SW 1271 (cell line): ENCODE measurements at places on chromosomes 7 and 10.

DNA sequence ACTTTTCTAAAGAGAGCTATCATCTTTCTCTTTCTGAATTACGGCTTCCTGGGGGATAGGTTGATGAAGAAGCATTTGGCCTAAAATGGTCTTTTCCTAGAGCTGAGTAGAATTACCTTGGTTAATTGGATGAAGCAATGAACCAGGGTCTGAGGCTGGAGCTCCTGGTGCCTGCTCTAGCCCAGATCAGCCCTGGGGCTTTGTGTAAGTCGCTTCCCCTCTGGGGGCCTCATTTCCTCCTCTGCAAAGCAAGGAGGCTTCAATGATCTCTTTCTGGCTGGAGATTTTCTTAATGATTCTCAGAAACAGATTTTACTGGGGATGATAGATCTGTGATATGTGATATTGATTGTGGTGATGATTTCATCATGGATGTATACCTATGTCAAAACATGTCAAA is 3.5 kb upstream of the CPA2 start:
- DNase-seq: no peak

DNA sequence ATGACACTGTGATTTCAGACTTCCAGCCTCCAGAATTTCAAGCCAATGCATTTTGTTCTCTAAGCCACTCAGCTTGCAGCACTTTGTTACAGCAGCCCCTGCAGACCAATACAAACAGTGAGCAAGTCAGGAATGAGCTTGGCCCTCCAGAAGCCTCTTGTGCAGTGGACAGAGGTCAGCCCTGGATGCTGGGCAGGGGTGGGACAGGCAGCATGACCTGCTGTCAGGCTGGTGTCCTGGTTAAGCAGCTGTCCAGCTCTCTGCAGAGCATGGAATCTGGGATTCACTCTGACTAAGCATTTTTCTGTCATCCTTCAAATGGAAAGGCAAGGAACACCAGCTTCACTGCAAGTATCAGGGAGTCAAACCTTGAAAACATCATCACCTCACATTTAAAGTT is 85.5 kb upstream of the GDF10 start:
- no peak for DNase-seq

- no peak for DNase-seq
Measured at GRCh38 chr7:25312968-25313367, 84.7 kb upstream of the NPVF start.

- no peak for DNase-seq
Measured at GRCh38 chr10:6153845-6154244, 48.9 kb upstream of the PFKFB3 start.

- DNase-seq: peak; percentile 95
Measured at GRCh38 chr7:99504281-99504602, 220 bp upstream of the ZKSCAN5 start.

DNA sequence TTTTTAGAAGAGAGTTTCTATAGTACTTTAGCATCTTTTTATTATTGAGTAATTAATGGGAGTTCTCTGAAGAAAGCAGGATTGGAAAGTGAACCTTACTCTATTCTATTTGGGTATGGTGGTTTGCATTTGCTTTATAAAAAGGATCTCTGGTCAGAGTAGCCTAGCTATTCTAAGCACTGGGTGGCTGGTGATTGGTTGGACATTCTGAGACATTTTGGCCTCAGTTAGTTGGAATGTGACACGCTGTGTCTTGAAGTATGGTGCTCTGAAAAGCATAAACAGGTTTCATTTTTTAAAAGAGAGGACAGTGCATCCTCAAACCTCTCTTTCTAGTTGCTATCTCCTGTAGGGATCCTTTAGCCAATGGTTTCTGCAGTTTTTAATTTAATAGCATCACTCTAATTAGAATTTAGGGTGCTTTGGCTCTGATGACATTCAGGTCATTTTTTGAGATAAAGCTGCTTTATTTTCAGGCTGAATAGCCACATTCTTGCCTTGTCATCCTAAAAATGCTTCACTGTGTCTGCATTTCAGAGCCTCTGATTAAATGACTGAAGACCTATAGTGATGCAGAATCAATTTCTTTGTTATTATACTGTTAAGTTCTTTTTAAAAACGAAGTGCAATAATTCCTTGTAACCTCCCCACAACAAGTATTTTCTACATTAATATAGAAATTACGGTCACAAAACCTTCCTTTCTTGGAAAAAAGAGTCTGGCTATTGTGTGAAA is 20.6 kb downstream of the TMEM178B start:
- no peak for DNase-seq

- DNase-seq: no peak
Measured at GRCh38 chr10:108003576-108003975, 839.1 kb upstream of the SORCS1 start.

GRCh38 chr10:35015843-35016408 is 74.2 kb downstream of the CUL2 start:
- no peak for DNase-seq

DNA sequence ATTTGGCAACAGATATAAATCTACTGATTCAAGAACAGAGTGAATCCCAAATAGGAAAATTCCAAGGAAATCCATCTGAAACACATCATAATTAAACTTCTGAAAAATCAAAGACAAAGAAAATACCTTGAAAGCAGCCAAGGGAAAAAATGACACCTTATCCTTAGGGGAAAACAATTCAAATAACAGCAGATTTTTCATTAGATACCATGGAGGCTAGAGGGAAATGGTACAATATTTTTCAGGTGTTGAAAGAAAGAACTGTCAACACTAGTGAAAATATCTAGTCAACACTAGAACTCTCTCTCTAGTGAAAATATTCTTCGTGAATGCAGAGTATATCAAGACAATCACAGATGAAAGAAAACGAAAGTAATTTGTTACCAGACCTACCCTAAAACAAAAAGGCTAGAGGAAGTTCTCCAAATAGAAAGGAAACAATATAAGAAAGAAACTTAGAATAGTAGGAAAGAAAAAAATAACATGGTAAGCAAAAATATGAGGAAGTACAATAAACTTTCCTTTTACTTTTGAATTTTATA is 5.7 kb upstream of the FAM241B start:
- DNase-seq: no peak

DNA sequence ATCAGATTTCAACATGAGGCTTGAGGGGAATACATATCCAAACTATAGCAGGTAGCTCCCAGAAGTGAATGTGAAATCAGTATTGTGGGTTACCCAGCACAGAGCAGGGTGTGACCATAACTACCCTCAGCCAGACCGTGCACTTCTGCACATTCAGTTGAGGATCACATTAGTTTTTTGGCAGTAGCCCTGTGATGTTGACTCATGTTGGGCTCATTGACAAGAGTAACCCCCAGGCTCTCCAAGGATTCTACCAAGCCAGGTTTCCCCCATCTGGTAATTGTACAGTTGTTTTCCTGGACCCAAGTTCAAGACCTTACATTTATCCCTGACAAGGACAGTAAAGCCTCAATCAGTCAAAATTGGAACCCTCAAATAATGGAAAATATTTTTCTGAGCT is 11.7 kb upstream of the CPA4 start:
- no peak for DNase-seq

DNA sequence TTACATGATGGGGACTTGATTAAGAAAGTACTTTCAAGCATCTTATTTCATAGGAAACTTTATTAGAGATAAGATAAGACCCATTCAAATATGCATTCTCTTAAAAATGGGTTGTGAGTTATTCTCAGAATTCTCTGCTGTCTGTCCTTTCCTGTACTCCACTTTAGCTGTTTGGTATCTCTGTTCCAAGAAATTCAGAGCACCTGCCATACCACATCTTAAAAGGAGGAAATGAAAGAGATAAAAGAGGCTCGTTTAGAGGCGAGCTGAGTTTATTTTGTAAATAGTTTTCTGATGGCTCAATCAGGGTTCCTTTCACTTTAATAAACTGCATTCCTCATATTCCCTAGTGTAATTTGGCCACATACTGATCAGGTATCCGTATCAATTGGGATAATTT is 87.2 kb downstream of the MDFIC start:
- no peak for DNase-seq

GRCh38 chr7:50615519-50616080 is 50.4 kb upstream of the DDC start:
- DNase-seq: no peak

- peak; percentile 51 for DNase-seq
Measured at GRCh38 chr10:24642921-24643678, 80.6 kb downstream of the ARHGAP21 start.

DNA sequence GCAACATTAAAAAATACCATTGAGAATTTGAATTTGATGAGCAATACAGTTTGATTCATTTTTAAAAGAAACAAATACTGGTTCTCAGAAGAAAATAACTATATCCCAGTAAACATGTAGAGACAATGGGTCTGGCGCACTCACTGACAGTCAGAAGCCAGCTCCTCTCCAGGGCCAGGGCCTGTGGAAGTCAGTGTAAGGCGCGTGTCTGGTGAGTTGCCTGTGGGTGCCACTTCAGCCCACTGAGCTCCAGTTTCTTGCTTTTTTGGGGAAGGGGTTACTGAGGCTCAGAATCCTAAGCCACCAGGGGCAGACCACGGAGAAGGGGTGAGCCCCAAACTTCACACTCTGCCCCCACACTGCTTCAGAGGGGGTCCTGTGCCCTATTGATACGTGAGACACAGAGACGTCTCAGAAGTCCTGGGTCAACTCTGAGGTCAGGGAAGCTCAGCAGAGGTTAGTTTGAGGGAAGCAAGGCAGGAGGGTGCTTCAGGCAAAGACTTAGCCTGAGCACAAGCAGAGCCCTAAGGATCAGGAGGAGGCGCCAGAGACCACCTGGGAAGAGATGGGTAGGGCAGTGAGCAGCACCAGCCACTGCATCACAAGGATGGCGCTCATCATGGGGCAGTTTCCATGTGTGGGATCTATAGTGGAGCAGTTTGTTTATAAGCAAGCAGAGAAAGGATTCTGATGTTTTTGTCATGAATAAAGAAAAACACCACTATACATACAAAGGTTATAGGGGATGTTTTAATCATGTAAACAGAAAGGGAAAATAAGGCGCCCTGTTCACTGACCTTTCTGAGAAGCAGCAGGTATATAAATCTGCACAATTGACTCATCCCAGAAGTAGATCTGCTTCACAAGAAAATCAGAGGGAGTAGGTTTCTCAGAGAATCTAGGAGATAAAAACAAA is 95.7 kb downstream of the PKD1L1 start:
- DNase-seq: no peak

GRCh38 chr7:47609803-47610452 is 28.0 kb upstream of the TNS3 start:
- no peak for DNase-seq

DNA sequence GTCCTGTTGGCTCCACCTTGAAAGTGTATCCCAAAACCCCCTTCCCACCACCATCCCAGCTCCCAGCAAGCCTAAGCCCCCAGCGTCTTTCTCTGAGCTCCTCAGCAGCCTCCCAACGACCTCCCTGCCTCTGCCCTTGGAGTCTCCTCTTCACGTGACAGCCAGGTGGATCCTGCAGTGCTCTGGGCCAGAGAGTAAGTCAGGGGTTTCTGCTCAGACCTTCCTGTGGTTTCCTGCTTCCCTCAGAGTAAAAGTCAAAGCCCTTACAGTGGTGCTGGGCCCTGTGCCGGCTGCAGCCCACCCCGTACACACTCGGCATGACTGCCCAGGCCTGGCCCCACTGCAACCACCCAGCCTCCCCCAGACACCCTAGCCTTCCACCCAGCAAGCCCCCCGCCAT is 51.9 kb downstream of the OAT start:
- no peak for DNase-seq

DNA sequence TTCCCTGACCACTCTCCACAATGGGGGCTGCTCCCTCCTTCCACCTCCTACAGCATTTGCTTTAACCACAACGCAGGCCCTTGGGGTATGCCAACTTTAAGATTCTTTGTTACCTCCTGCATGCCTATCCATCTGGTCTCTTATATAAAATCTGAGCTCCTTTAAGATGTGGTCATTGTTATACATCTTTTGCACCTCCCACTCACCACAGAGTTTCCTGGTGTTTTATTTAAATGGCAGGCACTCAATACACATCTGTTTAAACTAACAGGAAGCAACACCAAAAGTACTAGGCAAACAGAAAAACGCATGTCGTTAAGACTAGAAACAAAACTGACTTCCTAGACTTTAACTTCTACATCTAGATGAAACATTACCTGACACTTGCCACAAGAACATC is 36.3 kb downstream of the SLC25A13 start:
- no peak for DNase-seq

DNA sequence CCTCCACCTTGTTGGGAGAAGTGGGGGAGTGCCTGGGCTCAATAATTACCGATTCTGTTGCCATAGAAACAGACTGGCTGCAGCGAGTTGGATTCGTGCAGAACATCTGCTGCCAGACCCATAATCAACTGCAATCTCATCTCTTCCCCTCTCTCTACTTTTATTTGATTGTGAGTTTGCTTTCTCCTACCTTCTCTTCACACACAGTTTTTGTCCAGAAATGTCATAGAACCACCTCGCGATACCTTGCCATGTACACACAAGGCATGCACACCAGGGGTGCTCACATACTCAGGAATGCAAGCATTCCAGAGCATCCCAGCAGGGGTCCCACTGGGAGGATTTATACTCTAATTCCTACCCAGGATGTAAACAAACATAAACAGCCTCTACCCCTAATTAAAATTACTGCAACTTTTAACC is 262.2 kb upstream of the AOAH start:
- no peak for DNase-seq

- DNase-seq: no peak
Measured at GRCh38 chr7:148700661-148701064, 2.0 kb downstream of the CUL1 start.

DNA sequence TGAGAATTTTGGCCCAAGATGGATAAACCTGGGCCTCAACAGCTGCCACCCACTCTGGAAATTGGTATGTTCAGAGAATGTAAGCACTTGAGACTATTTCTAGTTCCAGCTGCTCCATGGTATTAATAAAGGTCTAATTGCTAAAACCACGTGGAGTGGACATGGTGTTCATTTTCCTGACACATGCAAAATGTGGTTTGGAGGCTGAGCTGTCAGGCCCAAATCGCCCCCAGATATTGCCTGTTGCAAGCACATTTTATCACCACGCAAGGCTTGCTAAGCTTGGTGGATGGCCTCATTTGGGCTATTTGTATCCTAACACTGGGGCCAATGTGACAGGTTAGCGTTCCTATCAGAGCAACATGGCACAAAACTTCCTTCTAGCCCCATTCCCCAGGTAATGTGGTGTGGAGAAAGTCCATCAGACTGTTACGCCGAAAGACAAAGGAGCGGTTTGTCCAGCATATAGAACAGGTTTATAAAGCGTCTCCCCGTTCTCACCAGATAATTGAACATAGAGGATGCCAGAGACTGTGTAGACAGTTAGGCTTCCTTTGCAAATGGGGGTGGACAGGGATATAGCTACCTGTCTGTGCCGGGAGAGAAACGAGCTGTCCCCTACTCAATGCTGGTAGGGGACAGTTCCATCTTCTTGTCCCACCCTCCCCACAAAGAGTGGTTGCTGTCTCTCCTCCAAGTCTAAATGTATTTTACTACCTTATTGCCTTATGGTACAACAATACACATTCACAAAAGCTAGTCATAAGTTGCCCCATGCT is 78.0 kb upstream of the ANKRD1 start:
- DNase-seq: no peak

- no peak for DNase-seq
Measured at GRCh38 chr7:20280475-20281351, 50.0 kb upstream of the ITGB8 start.
